Left ventricle myocardium inferior (tissue), 1 donor: ENCODE measurements at places on chromosomes 1 and 21. TPM values are rescaled to one million over a fixed set of nuclear protein-coding genes. Genes with fewer than 3 reads are reported as not detected.

DNA sequence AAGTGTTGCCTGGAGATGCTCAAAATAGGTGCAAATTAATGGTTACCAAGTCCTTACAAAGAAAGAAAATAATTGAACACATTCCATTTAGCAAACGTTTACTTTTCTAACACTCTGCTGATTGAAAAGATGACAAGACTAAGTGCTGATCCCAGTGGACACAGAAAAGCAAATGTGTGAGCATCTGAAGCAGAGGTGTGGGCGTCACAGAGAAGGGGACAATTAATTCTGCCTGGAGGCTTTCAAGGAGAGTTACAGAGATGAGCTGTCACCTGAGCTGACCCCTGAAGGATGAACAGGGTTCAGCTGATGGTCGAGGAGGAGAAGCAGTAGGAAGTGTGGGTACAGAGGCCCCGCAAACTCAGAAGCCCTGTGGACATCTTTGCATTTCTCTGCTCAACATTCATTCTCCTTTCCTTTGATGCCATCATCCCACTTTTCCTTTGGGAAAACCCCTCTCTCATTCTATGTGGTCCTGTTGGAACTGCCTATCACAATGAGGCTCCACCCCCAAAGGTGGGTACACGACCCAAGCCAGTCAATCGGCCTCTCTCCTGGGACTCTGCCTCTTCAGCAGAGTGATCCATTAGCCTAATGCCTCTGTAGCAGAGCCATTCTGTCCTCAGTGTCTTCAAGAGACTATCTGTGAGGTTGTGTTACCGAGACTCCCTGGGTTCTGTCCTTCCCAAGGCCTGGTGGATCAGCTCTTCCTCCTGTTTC is 17.2 kb upstream of the PLA2G2E start:
- H3K27ac ChIP-seq, result no peak overlapping the region
- H3K36me3 ChIP-seq, result no peaks in the 10 kb centered on the region
- peaks cover 11% of the 10 kb centered on the region for H3K27me3 ChIP-seq
- H3K4me3 ChIP-seq, result no peak overlapping the region
- no peak for DNase-seq

GRCh38 chr1:10149231-10149630 is 61.1 kb upstream of the KIF1B start:
- peaks cover 12% of the 10 kb centered on the region for H3K4me1 ChIP-seq
- H3K27ac ChIP-seq, result no peak overlapping the region
- DNase-seq, result no peak
- H3K36me3 ChIP-seq, result peaks cover 51% of the 10 kb centered on the region

- no peaks in the 10 kb centered on the region for H3K36me3 ChIP-seq
- H3K4me3 ChIP-seq, result no peak overlapping the region
- H3K27ac ChIP-seq, result no peak overlapping the region
- no peak for DNase-seq
- H3K27me3 ChIP-seq, result no peaks in the 10 kb centered on the region
These were observed 33.1 kb downstream of the KIAA0319L start for GRCh38 chr1:35524106-35524505.

GRCh38 chr1:111481387-111482221 is 7.8 kb downstream of the C1orf162 start:
- peaks cover 50% of the 10 kb centered on the region for H3K4me1 ChIP-seq
- no peak overlapping the region for H3K4me3 ChIP-seq
- H3K27ac ChIP-seq, result peak overlapping the region; percentile 62

The LY9 gene
- total RNA-seq, result not detected

The LMX1A gene
- 0.11 TPM for total RNA-seq

The SNX7 gene
- total RNA-seq, result 15.8 TPM

The TFF3 gene
- total RNA-seq, result 2.9 TPM

The TMPRSS3 gene
- not detected for total RNA-seq

The NUDT17 gene
- total RNA-seq, result 2.2 TPM
